Stimulated activated CD4-positive, alpha-beta T cell treated with anti-CD3 and anti-CD28 coated beads, Interleukin-4, amount 100 ng/mL, for 1 hour (primary cell): ENCODE measurements at places on chromosomes 3 and 15.
A peak's percentile ranks its signal among the peaks of the same experiment; 100 is the strongest.

DNA sequence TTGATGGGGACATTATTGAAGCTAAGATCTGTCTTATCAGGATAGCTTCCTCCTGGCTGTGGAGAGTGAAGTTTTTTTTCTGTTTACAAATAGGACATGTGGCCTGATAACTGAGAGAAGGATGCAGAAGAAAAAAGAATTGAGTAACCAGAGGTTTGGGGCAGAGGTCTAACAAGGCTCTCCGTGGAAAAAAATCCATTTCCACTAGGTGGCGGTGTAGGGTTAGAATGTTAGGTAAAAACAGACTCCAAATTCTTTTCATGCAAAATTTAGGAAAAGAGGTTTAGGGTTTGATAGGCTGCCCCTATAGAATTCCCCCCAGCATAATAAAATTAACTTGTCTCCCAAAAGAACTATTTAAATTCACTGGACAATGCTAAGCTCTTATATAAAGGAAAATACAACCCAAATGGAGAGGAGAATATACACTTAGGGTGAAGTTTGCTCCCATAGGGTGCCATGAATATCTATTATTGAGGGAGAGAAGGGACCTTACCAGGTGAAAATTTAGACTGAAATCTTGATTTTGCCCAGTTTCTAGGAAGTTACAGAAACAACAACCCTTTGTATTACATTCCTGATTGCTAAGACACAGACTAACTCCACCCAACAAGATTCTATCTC lies 1560.4 kb downstream of the OTOL1 start:
- no peak for DNase-seq

GRCh38 chr15:63093486-63094205 lies 28.0 kb upstream of the LACTB start:
- DNase-seq = peak; percentile 69

- DNase-seq = no peak
Observed at GRCh38 chr15:68259883-68260282, 17.7 kb upstream of the FEM1B start.

DNA sequence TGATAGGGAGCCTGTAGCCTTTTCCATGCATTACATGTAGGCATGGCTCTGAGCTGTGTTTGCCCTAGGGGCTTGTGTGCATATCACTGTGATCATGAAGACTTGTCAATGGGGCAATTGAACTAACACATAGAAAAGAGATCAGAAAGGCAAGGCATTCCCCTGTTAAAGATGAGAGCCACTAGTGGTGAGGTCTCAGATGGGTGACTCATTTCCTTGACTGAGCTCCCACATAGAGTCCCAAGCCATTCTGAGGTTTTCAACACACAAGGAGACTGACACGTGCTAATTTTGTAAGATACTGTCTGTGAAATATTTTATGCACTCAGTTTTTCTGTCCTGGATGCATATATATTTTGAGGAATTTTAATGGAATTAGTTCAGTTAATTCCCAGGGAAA lies 53.8 kb downstream of the SAMMSON start:
- no peak for DNase-seq

DNA sequence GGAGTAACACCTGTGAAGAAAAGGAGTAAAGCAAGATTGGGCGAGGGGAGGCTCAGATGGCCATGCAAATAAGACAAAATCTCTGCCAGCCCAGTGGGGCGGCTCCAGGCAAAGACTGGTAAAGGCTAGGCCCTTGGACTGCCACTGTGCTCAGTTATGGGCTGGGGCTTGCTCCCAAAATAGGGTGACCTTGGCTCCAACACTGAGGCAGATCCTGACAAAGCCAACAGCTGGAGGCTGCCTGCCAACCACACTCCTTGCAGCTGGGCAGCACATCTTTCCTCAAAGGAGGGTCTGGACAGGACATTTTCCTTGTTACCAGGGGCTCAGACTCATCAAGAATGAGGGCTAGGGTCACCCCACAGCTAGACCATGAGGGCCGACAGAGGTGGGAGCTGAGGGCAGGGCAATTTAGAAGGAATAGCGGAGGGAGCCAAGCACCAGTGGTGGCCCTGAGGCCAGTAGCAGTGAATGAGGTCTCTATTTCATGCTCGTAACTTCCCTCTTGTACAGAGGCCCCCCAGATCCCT lies 86.1 kb downstream of the CHRD start:
- no peak for DNase-seq
